ENCODE measurements at places on chromosomes 2 and 18. TPM values are rescaled to one million over a fixed set of nuclear protein-coding genes. Genes with fewer than 3 reads are reported as not detected.

The TUBB8B gene
- total RNA-seq, result not detected

The MARCHF4 gene
- total RNA-seq, result not detected

The MEIS1 gene
- 72.7 TPM for total RNA-seq

The ST3GAL5 gene
- 18.2 TPM for total RNA-seq

The HOXD13 gene
- not detected for total RNA-seq

The EPAS1 gene
- 83.4 TPM for total RNA-seq

The TXNDC2 gene
- total RNA-seq, result not detected

The REG3G gene
- not detected for total RNA-seq

The RAMP1 gene
- total RNA-seq, result 51.7 TPM

The INSIG2 gene
- total RNA-seq, result 15.6 TPM

The ADAM23 gene
- 21.3 TPM for total RNA-seq

The SLC4A5 gene
- 2.6 TPM for total RNA-seq

The STAT4 gene
- total RNA-seq, result 4.8 TPM

The EML6 gene
- total RNA-seq, result 10.8 TPM

The HNMT gene
- total RNA-seq, result 17.3 TPM

The TMEM178A gene
- 4.9 TPM for total RNA-seq

The CFAP53 gene
- total RNA-seq, result 0.31 TPM

The SERPINB8 gene
- total RNA-seq, result 4.6 TPM

All from tongue (tissue), 3 donors.